ENCODE measurements at places on chromosomes 3 and 15.

DNA sequence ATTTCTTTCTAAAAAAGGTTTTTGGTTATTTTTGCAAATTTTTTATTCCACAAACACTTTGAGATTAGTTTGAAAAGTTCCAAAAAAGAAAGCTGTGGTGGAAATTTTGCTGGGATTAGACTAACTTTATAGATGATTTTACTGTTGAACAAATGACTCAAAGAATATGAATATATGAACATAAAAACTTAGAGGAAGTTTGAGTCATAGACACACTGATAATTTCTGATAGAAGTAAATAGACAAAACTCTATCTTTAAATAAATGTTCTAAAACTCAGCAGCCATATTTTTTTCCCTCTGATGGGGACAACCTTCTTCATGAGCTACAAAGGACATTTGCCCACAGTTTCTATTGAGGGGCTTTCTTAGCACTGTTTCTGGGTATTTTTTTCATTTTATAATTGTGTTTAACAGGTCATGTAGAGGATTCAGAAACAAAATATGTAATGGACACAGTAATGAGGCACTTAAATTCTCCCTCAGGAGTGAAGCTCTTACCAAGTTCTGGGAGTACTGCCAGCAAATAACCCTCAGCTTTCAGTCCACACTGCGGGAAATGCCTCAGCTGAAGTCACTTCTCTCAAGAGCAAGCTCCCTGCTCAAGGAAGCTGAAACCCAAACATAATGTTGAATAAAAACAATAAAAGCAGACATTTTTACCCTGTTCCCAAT, 157.6 kb downstream of the NFKBIZ start:
- peak; percentile 97 for DNase-seq

DNA sequence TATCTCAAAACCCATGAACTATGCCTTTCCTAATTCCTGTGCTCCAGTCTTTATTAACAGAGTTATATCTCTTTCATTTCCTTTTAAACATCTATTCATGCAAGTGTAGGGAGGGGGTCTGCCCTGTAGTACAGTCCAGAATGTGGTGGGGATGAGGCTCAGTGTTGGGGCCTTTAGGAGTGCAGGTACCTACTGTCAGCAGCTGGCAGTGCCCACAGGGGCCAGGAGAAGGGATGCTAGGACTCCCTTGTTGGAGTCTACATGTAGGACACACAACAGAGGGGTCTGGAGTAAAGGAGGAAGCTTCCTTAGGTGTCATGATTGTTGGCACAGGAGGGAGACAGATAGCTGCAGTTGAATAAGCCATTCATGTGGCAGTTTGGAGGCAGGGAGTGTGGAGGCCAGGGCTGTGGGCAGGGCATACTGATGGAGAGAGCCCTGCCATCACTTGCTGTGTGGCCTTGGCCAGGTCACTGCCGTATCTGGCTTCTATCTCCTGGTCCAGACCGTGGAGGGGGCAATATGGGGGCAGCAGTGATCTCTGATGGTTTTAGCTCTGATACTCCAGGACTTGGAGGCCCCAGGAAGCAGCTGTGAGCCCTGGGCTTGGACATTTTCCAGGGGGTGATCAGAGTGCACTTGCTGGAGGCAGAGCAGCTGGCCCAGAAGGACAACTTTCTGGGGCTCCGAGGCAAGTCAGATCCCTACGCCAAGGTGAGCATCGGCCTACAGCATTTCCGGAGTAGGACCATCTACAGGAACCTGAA, 29.5 kb downstream of the ESYT3 start:
- no peak for DNase-seq

- DNase-seq, result no peak
Measured at GRCh38 chr3:141783632-141784031, 20.4 kb downstream of the GRK7 start.

DNA sequence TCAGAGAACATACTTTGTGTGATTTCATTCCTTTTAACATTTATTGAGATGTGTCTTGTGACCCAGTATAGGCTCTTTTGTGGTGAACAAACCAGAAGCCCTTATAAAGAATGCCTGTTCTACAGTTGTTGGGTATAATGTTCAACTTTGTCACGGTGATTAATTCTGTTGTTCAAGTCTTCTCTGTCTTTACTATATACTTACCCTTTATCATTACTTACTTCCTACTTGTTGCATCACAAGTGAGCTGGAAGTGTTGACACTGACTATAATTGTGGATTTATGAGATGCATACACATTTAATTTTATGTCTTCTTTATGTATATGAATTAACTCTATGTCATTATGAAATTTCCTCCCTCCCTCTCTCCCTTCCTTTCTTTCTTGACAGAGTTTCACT, 59.7 kb upstream of the TBL1XR1 start:
- peak; percentile 46 for DNase-seq
